ENCODE measurements at places on chromosomes 1 and 21.

DNA sequence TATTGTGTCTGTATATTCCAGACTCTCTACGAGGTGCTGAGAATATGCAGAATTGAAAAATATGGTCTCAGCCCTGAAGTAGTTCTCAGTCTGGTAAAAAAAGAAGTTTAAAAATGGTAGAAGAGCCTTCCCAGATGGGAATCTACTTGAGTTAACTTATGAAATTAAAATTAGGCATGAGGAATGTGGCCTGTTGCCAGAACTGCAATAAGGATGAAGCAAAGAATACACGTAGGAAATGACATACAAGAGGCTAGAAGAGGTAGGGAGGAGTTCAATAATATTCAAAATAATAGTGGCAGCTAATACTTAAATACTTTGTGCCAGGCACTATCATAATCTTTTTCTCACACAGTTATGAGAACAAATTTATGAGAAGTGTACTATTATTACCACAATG lies 6.3 kb downstream of the ASPM start:
- no peak for DNase-seq

GRCh38 chr1:91700332-91700731 lies 185.6 kb downstream of the TGFBR3 start:
- no peak for DNase-seq

DNA sequence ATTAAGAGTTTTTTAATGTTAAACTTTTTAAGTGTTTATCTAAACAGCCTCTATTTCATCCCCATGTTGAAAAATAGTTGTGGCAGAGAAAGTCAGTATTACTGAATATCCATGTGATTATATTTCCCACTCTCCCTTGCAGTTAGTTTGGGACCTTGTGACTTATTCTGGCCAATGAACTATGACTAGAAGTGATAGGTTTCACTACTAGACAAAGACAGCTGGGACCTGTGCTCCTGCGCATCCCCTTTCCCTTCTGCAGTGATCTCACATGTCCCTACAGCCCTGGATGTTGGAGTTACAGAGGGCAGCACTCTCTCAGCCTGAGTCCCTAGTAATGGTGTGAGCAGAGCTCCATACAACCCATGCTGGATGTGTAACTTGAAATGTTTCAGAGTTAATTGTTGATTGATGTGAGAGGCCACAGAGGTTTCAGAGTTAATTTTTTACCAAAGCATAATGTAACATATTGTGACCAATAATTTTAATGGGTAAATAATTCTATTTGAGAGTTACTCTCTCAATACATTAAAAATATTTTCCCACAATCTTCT lies 18.7 kb upstream of the SAMD13 start:
- no peak for DNase-seq

- DNase-seq: no peak
Measured at GRCh38 chr1:230392536-230392909, 33.6 kb downstream of the PGBD5 start.

GRCh38 chr1:57158604-57158998 lies 192.8 kb upstream of the C8B start:
- DNase-seq: no peak
